ENCODE measurements at places on chromosomes 16 and 17.

DNA sequence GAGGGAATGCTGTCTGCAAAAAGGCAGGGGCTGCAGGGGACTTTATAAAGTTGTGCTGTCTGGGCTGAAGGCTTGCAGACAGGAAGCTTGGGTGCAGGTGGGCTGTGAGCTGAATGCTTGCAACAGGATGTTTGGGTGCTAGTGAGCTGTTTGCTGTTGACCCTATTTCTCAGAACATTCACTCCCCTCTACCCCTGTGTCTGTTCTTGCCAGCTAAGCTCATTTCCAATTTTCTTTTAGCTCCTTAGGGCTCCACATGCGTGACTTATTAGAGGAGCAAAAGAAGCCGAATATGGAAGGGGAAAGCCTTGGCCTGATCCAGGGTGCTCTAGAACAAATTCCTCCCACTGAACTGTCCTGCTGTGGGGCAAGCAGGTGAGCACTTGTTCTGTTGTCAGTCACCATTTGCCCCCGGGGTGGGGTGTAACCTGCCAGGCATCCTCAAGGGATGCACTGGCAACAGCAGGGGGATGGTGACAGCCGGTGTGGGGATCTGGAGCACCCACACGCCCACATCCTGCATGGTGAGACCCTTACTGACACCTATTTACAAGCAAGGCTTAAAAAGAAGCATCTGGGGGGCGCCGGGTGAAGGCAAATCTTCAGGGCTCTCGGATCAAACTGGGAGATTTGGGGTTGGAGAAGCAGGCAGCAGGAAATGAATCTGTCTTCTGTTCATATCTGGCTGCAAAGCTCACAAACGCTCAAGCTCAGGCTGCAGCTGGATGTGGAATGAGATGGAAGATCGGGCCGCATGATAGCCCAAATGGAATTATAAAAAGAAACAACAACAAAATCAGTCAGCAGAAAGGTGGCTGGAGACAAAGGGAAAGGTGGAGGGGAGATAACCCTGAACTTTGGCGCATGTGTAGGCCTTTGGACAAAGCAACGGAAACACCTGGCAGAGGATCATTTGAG, 21.1 kb upstream of the NUP93 start:
- DNase-seq = no peak

DNA sequence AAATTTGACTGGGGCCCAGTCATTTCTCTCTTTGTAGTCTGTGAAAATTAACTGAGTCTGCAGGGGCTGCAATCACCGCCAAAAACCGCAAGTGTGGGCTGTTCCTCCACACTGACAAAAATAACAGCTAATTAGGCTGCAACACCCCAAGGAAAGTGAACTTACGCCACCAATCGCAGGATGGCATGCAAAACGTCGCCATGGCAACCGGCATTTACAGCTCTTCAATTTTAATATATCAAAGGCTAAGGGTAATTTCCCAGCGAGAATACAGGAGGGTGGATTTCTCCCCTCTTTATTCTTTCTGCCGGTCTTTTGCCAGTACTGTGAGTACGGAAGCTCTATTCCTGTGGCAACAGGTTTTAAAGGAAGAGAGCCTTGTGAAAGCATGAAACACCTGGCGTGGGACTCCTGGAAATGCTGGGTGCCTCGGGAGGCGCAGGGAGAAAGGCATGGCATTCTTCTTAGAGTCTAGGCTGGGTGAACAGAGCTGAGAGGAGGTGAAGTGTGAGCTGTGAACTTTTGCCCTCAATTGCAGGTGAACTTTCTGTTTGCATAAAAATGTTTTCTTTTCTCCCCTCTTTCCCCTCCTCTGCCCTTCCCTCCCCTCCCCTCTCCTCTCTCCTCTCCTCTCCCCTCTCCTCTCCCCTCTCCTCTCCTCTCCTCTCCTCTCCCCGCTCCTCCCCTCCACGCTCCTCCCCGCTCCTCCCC, 399.7 kb downstream of the XYLT1 start:
- DNase-seq = peak; percentile 22

GRCh38 chr17:30472238-30472890, 4.8 kb upstream of the GOSR1 start:
- DNase-seq = no peak

- DNase-seq = peak; percentile 74
These were observed 23.0 kb downstream of the ARHGAP23 start for GRCh38 chr17:38451030-38451839.

- DNase-seq = peak; percentile 64
These were observed 119.5 kb downstream of the IRF8 start for GRCh38 chr16:86018487-86018886.

GRCh38 chr17:68103148-68103547, 67.6 kb downstream of the KPNA2 start:
- no peak for DNase-seq

GRCh38 chr16:85761861-85762260, 11.0 kb upstream of the C16orf74 start:
- no peak for DNase-seq

DNA sequence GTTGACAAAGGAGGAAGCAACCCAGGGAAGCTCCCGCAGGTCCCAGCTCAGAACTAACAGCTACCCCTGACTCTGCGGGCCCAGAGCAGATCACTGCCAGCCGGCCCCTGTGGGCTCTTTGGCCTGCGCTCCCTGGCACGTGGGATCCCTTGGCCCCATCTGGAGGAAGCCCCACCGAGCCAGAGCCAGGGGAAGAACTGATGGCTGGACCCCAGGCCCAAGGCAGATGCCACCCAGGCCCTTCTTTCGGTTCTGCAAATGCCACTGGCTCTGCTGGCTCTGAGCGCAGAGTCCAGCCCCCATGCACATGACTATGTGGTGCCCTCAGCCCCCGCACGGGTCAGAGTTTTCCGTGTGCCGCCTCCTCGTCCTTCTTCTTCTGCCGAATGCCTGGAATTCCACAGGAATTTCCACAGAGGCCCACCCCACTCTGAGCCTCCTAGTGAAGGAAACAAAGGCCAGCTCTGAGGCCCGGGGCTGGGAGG, 35.8 kb upstream of the SNN start:
- peak; percentile 81 for DNase-seq

GRCh38 chr17:193841-194806, 12.7 kb upstream of the DOC2B start:
- DNase-seq = peak; percentile 62

- DNase-seq = no peak
These were observed 41.4 kb downstream of the FOXK2 start for GRCh38 chr17:82560802-82561428.

DNA sequence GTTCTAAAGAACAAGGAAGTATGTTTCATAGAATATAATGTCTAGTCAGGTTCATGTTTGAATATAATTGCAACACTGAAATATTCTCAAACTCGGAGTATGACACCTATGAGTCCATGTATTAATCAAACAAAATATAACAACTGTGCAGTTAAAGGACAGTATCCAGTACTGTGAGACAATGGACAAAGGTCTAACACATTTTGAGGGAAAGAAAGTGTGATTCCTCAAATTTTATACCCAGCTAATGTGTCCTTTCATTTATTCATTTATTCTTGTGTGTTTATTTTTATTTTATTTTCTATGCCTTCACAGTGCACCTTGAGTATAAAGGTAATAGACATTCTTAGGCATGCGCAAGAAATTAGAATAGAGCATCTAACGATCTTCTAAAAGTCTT, 401.0 kb upstream of the ZFHX3 start:
- DNase-seq = no peak

DNA sequence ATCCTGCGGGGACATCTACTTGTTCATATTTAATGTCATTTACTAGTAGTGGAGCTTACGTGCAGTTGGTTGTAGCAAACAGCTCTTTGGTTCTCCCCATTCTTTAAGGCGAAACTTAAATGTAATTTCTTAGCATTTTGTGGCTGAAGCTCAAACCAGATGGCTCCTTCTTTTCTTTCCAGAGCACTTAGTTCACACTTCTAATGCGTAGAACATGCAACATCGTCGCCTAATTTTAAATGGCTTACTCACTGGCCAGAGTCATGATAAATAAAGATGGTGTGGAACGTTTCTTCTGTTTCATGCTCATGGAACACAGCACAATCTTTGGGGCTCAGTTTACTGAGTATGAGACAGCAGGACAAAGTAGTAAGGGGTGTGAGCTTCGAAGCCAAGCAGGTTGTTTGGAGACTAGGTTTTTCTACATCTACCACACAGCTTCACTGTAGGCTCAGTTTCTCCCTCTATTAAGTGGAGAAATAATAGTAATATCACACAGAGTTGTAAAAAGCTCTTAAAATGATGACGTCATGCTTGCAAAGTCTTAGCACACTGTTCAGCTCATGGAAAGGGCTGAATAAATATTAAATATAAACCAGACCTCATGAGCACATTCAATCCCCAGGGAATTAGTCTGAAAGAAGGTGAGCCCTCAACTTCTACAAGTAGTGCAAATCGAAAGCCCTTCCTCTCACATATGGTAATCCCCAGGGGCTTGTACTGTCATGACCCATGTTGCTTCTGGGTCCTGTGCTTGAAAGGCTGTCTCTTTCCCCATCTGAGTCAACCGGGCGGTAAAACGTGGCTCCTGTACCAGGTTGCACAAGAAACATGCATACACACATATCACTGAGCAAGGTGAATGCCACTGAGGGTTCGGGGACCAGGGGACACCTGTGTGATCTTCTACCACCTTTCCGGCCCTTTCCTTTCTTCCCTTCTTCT, 384.3 kb downstream of the CDH13 start:
- DNase-seq = no peak

- no peak for DNase-seq
These were observed 28.6 kb upstream of the TNS4 start for GRCh38 chr17:40529991-40530390.

DNA sequence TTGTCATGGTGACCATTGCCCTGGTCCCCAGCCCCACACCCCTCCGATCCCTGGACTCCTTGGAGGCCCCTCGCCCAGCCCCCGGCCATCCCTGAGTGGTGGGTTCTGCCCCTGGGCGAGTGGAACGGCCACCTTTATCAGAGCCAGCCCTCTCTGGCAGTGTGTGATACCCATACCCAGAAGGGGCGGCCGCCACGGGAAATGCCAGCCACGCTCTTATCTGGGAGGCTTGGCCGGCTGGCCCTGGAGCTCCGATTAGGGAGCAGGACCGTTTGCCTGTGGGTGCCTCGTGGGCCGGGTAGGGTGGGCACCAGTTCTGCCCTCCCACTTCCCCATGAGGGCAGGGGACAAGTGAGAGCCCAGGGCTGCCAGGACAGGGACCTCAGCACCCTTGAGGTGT, 58.3 kb upstream of the ZC3H18 start:
- no peak for DNase-seq

- DNase-seq = no peak
These were observed 264.7 kb upstream of the TNRC6C start for GRCh38 chr17:77693776-77694175.

- no peak for DNase-seq
These were observed 6.5 kb downstream of the DLX4 start for GRCh38 chr17:49975531-49975930.

GRCh38 chr17:65850486-65850885, 289.0 kb upstream of the AXIN2 start:
- DNase-seq = no peak

- DNase-seq = no peak
These were observed 69.1 kb downstream of the KSR1 start for GRCh38 chr17:27525316-27525715.

- no peak for DNase-seq
These were observed 38.4 kb upstream of the EMP2 start for GRCh38 chr16:10618710-10619209.

GRCh38 chr17:75153780-75154194, 525 bp downstream of the JPT1 start:
- DNase-seq = peak; percentile 44

DNA sequence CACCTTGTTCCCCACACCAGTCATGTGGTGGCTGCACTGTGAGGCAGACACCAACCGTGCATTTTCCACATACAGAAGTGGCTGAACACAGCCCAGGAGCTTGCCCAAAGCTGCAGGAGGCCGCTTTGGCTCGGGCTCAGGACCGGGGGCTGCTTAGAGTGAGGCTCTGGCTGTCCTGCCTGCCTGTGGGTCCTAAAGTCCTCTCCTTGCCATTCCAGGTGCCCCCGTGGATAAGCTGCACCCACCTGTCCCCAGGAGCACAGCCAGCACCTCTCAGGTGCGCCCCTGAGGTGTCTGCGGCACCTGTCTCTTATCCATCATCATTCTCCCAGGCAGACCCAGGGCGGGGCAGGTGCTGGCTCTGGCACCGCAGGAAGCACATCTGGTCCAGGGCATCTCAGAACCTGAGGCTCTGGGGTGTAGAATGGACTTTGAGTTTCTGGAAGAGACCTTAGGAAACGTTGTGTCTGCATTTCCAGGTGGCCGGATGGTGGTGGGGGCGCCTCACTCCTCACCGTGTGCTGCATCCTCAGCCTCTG, 180.5 kb upstream of the ZNF469 start:
- DNase-seq = no peak

GRCh38 chr17:50832267-50832863, 3.0 kb upstream of the WFIKKN2 start:
- no peak for DNase-seq

DNA sequence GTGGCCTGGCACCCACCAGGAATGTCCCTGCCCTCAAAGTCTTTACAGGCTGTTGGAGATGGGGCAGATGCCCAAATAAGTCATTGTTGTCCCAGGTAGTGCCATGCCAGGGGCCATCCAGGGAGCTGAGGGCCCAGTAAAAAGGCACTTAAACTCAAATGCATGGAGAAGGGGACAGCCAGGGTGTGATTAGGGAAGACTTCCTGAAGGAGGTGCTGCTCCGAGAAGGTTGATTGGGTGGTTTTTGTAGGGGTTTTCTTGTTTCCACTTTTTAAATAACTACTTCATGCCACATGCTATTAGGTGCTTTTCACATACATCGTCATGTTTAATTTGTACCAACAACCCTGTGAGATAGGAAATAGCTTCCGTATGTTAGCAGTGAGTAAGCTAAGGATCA, 66.9 kb downstream of the RAI1 start:
- no peak for DNase-seq

DNA sequence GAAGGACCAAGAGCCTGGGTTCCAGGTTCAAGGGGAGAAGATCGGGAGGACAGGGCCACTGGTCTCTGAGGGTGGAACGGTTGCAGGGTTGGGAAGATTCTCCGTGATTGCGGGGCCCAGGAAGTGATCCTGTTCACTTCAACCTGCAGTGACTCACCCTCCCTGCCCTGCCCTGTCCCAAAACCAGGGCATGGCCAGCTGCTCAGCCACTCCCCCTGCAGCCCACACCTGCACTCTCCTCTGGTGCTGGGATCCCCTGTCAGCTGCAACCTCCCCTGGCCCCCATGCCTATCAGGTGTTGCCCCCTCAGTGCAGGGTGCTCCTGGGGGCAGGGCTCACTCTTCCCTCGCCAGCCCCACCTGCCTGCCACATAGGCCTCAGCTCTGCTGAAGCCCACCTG, 1.1 kb downstream of the RUNDC3A start:
- DNase-seq = no peak

- DNase-seq = no peak
These were observed 361.0 kb downstream of the CDH13 start for GRCh38 chr16:82987767-82988166.

All from hepatocyte (in vitro differentiated cells).